ENCODE measurements at places on chromosomes 2 and 18.

DNA sequence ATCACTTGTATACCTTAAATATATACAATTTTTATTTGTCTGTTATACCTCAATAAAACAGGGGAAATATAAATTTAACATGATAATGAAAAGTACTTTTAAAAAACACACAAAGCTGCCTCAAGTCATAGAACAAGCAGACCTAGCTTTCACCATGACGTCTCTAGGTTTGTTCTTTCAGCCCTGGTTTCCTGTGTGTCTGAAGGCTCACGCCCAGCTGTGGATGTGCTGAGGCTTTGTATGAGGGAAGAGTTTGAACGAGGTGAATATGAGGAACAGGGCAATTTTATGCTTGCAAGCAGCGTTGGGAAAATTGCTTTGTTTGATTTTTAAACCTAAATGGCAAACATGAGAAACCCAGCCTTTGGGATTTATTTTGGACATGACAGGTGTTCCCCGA lies 15.3 kb downstream of the SH3RF3 start:
- no peak for DNase-seq

DNA sequence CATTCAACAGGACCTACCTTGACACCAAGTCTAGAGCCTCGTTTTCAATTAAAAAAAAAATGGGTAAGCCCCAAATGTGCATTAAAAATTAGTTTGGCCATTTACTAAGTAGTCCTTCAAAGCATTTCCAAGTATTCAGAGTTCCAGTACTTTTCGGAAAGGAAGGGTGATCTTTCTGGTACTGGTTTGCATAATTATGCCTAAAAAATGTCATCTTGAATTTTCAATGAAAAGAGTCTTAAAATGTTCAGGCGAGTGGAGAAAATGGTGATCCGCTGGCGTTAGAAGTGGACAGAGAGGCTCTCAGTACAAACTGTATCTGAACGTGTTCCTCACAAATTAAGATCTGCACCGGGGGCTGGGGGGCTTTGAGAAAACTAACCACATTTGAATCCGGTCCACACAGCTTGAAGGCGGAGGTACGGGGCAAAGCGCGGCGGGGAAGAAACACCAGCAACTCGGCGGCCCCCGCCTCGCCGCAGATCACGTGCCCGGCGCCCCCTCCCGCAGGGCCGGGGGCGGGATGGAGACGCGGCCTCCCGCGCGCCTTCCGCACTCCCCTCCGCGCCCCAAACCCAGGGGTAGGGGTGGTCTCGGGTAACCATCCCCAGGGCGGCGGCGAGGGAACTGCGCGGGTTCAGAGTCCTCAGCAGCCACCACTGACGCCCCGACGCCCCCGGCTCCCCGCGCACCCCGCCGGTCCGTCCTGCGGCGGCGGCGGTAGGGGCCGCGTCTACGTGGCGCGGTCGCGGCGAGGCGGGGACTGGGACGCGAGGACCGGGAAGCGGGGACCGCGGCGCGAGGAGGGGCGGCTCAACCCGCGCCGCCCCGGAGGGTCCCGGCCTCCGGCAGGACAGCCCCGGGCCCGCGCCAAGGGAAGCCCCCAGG lies 564 bp downstream of the LPIN2 start:
- DNase-seq, result peak; percentile 71

- DNase-seq, result no peak
These were observed 167.6 kb downstream of the LAMA1 start for GRCh38 chr18:6949800-6950586.

DNA sequence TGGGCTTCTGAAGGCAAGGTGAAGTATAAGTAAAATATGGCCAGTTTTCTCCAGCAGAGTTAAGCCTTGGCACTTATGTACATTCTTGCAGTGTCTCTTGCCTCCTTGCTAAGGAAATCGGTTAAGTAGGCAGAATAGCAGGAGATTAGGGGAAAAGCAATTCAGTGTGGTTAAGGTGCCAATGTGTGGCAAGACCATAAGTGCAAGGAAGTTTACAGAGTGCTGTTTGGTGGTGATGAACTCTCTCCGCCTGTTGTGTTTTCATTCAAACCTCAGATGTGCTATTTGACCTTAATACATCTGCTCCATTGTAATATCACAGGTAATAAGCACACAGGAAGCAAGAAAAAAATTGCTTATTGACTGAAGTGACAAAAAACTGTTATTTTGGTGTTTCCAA lies 156.1 kb downstream of the MGAT5 start:
- DNase-seq, result no peak

DNA sequence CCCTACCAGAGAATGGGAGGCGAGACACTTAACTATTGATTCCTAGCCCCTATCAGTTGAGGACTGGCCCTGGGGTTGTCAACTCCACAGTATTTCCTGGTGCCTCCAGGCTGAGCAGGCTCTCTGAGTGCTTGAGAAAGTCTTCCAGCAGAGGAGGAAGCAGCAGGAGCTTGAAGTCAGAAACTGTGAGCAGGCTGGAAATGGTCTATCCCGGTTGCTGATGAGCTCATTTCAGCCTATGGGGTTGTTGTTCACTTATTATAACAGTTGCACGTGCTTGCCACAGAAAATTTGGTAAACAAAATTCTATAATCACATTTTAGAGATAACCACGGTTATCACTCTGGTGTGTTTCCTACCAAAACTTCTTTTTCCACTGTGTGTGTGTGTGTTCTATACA lies 254.7 kb upstream of the THUMPD2 start:
- no peak for DNase-seq

DNA sequence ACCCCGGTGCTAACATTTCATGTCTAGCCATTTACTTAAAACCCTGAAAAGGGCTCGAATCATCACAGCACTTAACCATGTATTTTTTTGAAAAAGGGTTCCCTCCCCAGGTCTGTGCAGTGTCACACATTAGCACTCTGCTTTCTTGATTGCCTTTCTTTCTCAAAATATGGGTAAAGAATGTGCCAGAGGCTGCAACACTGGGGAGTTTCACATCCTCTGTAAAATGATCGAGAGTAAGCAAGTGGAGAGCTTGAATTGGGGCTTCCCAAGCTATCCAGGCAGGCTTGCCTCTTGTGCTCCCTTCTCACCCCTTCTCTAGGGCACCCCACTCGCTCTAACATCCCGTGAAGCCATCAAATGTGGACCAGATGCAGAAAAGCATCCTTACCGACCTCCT lies 177.0 kb upstream of the CCDC68 start:
- DNase-seq, result no peak
